H4 (cell line): ENCODE measurements at places on chromosomes 3 and 15.

DNA sequence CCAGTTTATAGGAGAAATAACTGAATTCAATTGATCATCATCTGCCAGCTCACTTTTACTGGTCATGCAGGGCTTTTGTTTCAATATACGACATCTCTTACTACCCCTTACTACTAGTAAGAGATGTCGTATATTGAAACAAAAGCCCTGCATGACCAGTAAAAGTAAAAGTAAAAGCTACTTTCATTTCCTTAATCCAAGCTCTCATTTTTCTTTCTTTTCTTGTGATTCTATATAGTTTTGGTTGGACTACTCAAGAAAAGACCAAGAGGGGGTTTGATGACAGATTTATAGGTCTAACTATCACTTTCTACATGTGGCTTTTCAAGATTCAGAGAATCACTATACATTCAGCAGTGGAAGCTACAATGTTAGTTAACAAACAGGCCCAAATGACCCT is 1237.3 kb downstream of the ROBO2 start:
- DNase-seq, result no peak

DNA sequence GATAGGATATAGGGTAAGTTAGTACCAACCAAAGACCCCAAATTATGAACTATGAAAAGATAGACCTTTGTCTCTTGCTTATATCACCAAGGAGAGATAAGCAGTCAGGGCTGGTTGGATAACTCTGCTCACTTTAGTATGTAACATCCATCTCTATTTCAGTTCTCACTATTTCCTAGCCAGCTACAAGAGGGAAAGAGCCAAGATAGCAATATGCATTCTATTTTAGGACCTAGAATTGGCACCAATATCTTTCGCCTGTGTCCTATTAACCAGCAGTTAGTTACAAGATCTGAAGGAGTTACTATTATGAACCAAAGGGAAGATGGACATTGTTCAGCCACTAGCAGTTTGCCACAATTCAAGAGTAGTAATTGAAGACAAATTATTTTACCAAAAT is 457.5 kb downstream of the NSUN3 start:
- DNase-seq, result no peak

- DNase-seq, result no peak
Observed at GRCh38 chr15:66635006-66635405, 67.0 kb upstream of the SMAD6 start.

- no peak for DNase-seq
Observed at GRCh38 chr15:65937476-65937875, 68.2 kb downstream of the RAB11A start.

DNA sequence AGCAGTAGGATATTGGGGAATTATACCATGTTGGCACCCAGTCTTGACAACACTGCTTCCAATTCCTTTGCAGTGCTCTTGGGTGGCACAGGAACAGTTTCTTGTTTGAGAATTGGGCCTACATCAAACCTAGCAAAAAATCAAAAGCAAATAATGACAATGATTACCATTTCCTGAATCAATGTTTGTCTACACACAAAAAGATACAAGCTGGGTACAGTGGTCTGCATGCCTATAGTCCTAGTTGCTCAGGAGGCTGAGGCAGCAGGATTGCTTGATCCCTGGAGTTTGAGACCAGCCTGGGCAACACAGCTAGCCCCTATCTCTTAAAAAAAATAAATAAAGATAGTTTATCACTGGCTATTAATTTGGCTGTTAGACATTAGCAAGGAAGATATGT is 8.0 kb downstream of the MTFMT start:
- no peak for DNase-seq

- DNase-seq, result no peak
Observed at GRCh38 chr15:68608206-68608843, 29.5 kb downstream of the CORO2B start.

DNA sequence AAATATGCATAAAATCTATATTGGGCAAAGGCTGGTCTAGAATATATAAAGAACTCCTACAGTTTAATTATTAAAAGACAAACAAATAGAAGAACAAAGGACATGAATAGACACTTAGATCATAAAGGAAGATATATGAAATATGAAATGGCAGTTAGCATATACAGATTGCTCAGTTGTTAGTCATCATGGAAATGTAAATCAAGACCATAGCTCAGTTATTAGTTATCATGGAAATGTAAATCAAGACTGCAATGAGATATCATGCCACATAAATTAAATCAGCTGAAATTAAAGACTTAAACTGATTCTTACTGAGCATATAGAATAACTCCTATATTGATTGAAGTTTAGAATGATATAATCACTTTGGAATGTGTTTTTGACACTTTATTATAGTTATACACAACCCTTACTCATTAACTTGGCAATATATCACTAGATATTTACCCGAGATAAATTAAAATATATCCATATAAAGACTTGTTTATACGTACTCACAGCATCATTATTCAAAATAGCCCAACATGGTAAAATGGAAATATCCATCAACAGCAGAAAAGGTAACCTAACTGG is 45.2 kb upstream of the GOLGA8B start:
- no peak for DNase-seq

DNA sequence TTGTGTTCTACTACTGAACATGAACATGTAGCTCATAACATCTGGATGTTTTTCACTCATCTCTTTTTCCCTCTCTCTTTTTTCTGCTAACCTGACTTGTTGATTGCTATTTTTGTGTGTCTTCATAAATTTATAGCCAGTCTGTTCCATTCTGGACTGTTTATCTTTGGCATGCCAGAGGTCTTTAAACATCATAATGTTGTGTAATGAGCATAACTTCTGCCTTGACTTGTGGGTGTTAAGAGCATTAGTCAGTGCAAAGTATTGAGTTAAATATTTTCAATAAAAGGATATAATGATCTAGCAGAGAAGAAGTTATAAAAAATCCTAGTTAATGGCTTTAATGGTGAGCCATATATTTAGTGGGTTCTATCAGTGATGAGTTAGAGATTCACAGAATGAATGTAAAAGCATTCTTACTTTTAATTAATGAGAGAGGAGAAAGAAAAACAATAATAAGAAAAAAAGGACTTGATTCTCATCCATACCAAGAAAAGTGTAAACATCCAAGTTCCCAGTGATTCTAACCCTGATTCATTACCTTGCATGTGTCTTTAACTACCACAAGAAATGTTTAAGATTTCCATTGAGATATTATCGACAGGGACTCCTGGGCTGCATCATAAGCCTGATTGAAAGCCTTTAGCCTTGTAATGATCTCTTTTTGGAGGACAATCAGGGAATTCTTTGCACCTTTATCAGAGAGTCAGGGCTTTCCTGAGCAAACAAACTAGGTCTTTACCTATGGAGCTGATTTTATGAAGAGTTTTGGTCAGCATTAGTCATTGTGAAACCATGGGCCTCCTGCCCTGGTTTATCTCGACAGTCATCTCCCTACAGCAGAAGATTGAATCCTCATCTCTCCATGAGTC is 22.9 kb downstream of the MITF start:
- DNase-seq, result no peak

DNA sequence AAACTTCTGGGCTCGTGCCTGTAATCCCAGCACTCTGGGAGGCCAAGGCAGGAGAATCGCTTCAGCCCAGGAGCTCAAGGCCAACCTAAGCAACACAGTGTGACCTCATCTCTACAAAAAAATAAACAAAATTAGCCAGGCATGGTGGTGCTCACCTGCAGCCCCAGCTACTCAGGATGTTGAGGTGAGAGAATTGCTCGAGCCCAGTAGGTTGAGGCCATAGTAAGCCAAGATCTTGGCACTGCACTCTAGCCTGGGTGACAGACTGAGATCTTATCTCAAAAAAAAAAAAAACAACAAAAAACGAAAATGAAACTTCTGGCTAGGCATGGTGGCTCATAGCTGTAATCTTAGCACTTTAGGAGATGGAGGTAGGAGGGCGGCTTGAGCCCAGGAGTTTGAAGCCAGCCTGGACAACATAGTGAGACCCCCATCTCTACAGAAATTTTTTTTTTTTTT is 53.7 kb downstream of the PIK3CB start:
- DNase-seq, result peak; percentile 78

DNA sequence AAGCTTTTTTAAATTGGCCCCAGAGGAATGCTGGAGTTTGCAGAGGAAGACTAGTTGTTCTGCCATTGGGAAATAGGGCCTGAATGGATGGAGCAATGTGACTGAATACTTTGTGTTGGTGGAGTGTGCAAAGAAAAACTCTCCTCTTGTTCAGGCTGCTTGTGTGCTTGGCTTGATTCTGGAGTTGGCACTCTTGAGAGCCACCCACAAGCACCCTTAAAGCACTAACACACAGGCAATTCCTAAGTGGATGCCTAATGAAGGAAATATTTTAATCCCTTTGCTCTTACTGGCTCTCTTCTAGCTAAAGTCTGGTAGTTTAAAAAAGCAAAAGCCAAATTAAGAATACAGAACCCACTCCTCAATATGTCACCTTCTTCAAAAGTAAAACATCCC is 304.4 kb upstream of the C2CD4B start:
- no peak for DNase-seq

GRCh38 chr3:148389916-148390315 is 307.8 kb upstream of the AGTR1 start:
- no peak for DNase-seq

DNA sequence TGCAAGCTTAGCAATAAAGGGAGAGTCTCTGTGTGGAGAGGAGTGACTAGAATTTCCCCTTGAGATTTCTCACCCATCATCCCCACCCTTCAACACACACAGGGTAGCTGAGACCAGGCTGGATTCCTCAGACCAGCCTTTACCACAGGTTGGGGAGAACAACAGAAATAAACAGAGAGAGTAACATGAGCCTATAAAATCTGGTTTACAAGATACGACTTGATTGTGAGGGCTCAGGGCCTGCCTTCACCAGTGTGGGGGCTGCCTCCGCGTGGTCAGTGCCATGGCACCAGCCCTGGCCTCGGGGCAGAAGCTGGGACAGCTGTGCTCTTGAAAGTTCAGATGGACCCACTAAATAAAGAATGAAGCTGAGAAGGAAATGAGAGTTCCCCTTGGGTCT is 14.6 kb upstream of the MAGEF1 start:
- DNase-seq, result peak; percentile 43

DNA sequence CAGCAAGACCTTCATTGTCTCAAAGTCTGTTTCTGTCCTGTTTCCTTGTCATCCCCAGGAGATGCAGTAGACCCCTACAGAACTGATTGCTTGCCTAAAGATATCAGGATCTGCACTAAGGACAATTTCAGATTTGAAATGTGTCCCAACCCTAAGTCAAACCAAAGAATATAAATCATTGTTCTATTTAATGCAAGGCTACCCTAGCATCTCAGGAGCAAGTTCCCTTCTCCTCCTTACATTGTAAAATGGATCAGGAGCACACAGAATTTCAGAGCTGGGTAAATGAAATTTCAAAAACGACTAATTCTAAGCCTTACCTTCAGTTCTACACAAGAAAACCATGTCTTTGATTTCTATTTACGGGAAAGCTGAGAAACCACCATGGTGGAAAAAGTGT is 360.9 kb upstream of the KCNH8 start:
- no peak for DNase-seq

DNA sequence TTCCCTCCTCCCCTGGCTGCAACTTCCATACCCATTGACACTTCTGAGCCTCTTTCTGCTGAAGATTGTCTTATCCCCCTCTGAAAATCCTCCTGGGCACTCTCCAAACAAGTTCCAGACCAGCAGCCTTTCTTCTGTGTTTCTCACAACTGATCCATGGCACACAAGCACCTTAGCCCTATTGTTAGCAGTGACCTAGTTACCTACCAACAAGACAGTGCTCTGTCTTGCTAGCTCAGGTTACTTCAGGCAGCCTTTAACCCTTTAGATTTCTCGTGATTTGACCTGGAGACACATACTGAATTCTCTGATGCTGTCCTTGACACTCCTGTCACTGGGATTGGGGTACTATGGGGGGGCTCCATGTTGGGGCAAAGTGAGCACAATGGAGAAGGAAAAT is 82.1 kb downstream of the GTF2E1 start:
- DNase-seq, result no peak

DNA sequence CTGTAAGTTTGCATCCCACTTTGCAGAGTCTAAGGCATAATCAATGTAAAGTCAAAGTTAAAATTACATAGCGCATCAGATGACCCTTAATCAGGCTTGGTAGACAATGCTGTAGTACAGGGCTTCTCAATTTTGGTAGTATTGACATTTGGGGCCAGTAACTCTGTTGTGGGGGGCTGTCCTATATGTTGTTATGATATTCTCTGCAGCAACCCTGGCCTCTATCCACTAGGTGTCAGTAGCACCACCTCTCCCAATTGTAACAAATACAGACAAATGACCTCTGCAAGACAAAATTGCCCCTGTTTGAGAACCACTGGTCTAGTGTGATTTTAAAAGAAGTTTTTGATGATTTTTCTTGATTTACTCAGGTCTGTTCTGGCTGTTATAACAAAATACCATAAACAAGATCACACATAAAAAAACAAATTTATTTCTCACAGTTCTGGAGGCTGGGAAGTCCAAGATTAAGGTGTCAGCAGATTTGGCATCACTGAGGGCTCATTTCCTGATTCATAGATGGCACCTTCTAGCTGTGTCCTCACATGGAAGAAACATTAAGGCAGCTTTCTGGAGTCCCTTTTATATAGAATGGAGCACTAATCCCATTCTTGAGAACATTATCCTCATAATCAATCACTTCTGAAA is 37.6 kb upstream of the SLC9A9 start:
- DNase-seq, result peak; percentile 60

GRCh38 chr15:79595306-79595705 is 163.2 kb downstream of the MINAR1 start:
- no peak for DNase-seq

- DNase-seq, result peak; percentile 89
Observed at GRCh38 chr3:129596194-129597086, 10.0 kb downstream of the PLXND1 start.

DNA sequence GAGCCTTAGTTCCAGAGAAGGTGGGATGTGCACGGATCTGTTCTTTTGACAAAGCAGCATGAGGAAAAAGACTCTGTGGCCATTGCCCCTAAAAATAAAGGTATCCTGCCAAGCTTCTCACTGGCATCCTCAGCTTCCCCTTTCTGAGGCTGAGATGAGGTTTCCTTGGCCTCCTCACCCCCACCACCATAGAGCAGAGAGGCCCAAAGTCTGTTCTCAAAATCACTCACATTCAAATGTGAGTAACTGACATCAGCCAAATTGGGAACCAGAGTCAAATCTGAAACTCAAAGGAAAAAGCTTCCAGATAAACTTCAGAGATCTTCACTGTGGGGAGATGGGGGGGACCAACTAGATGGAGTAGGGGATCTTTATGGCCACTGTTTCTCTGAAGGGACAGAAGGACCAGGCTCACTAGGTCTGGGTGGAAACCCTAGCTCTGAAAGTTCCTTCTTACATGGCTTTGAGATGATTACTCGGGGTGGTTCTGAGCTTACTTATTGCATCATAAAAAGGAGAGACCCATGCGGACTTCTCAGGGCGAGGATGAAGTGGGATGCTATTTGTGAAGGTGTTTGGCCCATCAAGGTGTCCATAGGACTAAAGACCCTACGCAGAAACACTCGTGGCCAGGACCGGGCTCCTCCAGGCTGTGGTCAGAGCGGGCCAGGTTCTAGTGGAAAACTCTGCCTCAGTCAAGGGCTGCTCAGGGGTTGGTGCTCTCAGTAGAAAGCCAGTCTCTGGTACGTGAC is 61.5 kb upstream of the MEF2A start:
- no peak for DNase-seq

DNA sequence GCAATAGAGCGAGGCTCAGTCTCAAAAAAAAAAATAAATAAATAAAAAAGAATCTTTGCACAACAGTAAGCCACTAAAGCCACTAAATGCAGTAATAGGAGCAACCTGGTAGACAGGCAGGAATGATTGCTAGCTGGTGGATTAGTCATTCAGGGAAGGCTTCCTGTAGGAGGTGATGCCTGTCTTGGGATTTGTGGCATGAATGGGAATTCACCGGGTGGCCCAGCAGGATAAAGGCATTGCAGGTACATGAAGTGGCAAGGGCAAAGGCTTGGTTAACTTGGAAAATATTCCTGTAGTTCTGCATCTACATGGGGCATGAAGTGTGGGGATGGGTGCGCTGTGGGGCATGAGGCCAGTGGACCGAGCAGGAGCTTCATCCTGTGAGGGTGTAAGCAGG is 94.5 kb downstream of the IQSEC1 start:
- no peak for DNase-seq
